ENCODE measurements at places on chromosomes 16 and 17.
A peak's percentile ranks its signal among the peaks of the same experiment; 100 is the strongest.

DNA sequence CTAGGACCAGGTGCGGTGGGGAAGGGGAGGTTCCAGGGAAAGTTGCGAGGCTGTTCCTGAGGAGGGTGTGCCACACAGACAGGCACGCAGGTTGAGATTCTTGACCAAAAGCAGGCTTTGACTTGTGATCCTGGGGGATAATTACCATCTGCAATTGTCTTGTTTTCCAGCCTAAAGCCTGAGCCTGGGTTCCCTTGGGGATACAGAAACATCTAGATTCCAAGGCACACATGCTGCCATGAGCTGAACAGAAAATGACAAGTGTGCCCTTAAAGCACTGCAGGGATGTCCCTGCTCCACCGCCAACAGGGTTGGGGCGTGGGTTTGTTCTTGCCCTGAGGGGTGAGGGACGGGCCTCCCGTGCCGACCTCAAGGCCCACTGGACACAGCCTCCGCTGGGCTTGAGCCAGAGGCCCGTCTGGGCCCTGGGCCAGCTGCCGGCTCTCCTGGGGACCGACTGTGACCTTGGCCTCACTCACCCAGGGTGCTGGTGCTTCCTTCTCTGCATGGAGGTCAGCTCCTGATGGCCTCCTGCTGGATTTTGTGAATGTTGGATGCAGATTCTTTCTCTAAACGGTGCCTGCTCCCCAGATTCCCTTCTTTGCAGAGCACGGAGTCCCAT is 14.0 kb downstream of the CA5A start:
- no peak for DNase-seq

DNA sequence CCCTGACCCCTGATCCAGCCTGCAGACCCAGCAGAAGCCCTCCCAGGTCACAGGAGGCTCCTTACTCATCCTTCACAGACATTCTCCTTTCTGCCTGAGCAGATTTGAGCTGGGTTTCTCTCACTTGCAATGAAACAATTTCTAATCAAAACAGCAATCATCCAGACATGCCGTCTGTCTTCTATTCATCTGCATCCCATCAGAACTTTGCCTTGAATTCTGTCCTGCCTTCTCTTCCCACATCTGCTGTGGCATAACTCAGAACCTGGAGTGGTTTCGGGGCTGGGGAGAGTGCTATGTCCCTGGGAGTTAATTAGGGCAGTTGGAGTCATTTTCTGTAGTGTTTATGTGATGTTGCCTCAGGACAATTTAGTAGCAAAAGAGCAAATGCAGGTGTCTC is 278.6 kb downstream of the CBLN1 start:
- no peak for DNase-seq

- no peak for DNase-seq
These were observed 28.7 kb downstream of the ADGRG5 start for GRCh38 chr16:57571098-57571497.

DNA sequence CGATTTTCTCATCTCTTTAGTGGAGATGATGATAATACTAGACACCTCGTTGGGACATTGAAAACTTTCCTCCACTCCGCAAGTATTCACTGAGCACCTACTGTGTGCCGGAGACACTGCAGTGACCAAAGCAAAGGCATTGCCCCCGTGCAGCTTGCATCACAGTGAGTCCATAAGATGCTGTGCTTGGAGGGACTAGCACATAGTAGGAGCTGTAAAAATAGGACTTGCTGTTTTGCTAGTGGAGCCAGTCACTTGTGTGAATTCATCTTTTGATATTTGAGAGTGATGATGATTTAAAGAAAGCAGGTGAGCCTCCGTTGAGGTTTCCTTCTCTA is 5.3 kb upstream of the MAP2K3 start:
- DNase-seq, result no peak

- DNase-seq, result no peak
These were observed 87.4 kb downstream of the ANKRD11 start for GRCh38 chr16:89402962-89403361.

DNA sequence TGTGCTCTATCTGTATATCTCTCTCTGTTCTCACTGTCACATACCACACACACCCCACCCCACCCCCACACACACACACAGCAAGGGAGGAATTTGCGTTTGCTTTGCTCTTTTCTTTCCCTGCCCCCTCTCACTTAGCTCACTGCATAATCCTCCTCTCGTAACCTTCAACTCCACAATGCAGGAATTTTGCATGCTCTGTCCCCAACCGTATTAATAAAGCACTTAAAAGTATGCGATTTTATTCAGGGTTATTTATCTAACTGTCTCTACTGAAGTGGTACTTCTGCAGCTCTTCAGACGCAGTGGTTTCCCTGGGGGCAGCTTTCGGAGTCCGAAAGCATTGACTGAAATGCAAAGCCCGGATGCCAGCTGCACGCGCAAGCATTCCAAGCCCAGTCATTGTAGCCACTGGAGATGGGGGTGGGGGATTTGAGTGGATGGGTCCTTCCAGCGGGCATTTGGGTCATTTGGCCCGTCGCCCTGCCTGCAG is 105.4 kb upstream of the RBFOX1 start:
- no peak for DNase-seq

- peak; percentile 97 for DNase-seq
These were observed 189.2 kb upstream of the AXIN2 start for GRCh38 chr17:65750631-65751115.

DNA sequence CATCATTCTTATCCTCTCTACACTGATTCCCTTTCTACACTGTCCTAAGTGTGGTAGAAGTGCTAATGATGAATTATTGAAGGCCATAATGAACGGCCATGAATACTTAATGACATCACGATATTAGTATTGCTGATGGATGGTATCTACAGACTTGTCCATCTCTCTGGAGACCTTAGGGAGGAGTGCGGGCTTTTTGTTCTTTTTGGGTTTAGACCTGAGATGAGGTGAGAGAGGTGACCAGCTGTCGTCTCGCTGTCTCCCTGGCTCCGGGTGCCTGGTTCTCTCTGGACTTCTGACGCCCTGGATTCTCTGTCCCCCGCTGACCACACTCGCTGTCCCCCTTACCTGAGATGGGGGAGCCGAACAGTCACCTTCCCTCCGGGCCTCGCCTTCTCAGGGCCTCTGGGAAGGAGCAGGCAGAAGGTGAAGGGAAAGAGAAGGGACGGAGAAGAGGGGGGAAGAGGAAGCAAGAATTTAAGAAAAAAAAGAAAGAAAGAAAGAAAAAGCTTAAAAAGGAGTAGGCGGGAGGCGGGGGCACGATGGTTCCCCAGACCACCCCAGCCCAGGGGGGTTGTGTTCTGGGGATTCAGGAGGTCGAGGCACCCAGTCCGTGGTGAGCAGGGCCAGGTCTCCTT is 17.1 kb downstream of the SGCA start:
- peak; percentile 56 for DNase-seq

- no peak for DNase-seq
These were observed 20.9 kb downstream of the TMEM11 start for GRCh38 chr17:21193031-21193430.

DNA sequence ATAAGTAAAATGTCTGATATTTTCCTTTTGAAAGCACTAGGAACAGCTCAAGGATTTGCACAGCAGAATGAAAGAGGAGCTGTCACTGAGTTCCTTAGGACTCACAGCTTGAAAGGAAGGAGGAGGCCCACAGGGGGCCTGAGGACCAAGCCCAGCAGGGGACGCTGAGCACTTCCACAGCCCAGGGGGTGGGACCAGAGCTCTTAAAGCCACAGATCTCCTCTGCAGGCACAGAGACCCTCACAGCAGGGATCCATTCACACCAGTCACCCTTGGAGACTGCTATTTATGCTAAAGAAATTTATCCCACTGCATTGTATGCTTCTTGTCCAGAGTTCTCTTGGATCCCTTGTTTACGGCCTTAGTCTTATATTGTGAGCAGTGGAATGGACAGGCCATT is 253.3 kb downstream of the STX8 start:
- DNase-seq, result no peak

GRCh38 chr16:74922150-74923138 is 62.5 kb downstream of the WDR59 start:
- peak; percentile 7 for DNase-seq

DNA sequence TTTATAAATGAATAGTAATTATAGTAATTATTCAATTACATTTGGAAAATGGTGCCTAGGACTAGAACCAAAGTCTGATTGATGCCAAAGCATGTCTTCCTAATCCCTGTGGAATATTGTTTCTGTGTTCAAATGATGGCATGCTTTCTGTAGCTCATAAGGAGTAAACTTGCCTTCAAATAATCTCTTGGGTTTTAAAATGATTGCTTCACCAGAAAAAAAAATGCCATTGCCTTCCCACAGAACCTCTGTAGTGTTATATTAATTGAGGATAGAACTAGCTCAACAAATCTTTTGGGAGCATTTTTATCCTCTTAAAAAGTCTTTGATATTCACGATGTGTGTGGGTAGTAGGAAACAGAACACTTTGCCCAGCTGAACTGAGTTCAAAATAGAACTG is 7.7 kb upstream of the TMEM100 start:
- no peak for DNase-seq

GRCh38 chr16:47492428-47493377 is 31.6 kb downstream of the PHKB start:
- peak; percentile 38 for DNase-seq

DNA sequence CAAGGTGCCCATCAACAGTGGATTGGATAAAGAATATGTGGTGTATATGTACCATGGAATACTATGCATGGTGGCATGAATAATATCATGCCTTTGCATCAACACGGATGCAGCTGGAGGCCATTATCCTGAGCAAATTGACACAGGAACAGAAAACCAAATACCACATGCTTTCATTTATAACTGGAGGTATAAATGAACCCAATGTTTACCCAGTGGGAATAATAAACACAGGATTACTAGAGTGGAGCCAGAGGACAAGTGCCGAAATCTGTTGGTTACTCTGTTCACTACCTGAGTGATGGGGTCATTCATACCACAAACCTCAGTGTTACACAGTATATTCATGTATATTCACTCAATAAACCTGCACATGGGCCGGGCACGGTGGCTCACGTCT is 125.2 kb downstream of the CDH11 start:
- DNase-seq, result no peak

DNA sequence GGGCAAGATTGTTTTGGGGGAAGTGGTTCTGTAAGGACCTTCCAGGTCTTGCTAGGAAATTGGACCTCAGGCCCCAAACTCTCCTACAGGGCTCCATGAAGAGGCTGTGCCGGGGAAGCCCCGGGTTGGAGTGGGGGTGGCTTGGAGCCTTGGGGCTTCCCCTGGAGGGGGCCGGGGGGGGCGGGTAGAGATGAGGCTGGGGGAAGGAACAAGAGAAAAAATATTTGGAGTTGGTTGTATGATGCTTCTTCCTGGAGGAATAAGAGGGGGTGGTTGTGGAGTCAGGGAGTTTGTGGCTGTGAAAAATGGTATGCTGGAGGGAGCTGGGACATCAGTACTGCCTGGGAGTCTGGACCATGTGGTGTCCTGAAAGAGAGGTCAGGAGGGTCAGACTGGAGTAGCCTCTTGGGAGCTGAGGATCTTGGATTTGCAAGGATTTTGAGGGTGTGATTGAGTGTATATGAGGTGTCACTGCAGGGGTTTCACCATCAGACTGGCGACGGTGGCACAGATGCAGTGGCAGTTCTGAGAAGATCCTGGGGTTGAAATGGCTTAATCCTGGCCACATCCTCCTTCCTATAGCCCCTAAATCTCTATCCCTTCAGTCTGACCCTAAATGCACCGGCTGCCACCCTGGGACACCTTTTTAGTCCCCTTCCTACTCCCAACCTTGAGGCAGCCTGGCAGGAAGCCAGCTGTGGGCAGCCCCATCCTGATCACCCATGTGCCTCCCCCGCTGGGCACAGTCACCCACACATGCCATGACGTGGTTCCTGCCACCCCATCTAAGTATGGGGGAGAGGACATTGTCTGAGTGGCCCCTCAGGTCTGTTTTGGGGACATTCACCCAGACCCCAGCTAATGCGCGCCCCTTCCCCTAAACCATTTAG is 10.9 kb downstream of the RARA start:
- DNase-seq, result no peak

- DNase-seq, result peak; percentile 19
These were observed 63.9 kb downstream of the MYO1D start for GRCh38 chr17:32813021-32813420.

- no peak for DNase-seq
These were observed 16.5 kb upstream of the WDR45B start for GRCh38 chr17:82664701-82665182.

DNA sequence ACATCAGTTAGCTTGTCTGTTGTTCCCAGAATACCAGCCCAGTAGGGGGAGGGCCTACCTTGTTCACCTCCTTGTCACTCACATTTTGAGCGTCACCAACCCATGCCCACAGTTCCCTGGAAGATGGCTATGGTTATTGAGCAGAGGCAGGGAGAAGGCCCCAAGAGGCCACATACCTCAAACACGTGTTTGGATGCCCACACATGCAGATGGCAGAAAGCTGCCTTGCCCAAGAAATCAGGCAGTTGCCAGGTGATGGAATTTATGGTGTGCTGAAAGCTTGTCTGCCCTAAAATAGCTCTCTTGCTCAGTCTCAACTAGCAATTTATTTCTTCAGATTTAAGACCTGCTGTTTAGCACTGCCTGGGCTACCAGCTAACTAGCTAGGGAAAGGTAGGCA is 16.5 kb upstream of the CMTM4 start:
- DNase-seq, result no peak

DNA sequence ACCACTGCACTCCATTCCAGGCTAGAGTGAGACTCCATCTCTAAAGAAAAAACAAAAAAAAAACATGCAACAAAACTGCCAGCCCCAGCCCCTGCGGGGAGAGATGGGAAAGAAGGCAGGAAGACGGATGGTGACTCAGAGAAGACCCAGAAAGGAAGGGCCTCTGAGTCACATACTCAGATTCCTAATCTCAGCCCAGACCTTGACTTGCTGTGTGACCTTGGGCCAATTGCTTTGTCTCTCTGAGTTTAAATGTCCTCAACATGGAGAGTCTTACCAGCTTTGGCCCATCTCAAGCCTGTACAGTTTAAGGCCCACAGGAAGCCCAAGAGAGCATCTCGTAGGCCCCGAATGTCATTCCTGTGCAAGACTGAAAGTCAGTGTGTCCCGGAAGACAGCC is 86.5 kb upstream of the LHX1 start:
- DNase-seq, result peak; percentile 62

GRCh38 chr16:71425746-71426068 is 16.1 kb downstream of the TLE7 start:
- DNase-seq, result no peak

DNA sequence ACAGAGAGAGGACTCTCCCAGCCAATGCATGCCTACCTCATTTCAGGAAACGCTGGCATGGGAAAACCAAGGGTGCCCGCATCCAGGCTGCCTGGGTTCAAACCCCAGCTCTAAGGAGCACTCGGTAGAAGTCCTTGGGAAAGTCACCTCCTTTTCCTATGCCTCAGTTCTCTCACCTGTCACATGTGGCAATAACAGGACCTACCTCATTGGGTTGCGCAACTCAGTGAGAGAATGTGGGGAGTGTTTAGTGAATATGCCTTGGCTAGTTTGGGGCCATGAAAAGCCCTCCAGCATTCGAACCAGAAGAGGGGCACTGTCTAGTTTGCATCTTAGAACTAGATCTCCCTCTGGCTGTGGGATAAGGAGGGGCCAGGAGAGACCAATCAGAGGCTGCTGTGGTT is 9.0 kb upstream of the NXPH3 start:
- DNase-seq, result no peak

GRCh38 chr16:50960517-50961202 is 190.4 kb downstream of the SALL1 start:
- no peak for DNase-seq

Measured in astrocyte of the spinal cord (primary cell).